ENCODE measurements at places on chromosomes 6 and 20. TPM values are rescaled to one million over a fixed set of nuclear protein-coding genes. Genes with fewer than 3 reads are reported as not detected.

Gene SOBP
- 1.5 TPM for total RNA-seq

Gene HTR1E
- total RNA-seq, result not detected

Gene HLA-DMB
- 1.3 TPM for total RNA-seq

Gene LTA
- total RNA-seq, result not detected

Gene PTPRT
- 0.10 TPM for total RNA-seq

DNA sequence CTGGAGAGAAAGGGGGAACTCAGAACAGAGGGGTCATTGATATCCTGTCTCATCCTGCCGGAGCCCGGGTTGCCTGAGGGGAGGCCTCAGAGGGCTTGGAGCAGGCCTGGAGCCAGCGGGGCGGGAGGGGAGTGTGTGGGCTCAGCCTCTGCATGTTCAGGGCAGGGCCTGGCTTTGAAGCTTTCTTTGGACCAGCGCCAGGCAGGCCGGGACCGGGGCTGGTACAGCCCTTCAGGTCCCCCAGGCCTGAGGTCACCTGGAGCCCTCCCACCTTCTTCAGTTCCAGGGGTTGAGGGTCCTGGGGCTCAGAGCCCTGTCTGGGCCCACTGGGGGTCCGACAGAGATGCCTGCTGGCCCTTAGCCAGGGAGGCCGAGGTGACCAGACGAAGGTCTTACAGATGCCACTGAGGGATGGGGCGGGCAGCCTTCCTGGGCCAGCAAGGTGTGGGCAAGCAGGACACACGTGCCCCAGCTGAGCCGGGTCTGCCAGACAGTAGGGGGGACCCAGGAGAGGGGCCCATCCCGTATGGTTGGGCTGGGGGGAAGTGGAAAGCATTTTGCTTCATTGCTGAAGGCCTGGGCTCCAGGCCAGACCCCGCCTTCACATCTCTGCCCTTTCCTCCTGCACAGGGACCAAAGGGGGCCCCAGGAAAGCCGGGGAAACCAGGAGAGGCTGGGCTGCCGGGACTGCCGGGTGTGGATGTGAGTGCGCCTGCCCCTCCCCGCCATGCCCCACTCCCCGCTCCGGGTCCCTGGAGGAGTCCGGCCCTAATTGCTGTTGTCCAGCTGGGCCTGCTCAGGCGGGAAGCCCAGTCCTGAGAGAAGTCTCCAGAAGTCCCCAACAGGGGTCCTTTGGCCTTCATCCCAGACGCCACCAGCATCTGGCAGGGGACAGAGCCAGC, 2.0 kb downstream of the COL9A3 start:
- no peak for DNase-seq
- no peak overlapping the region for H3K4me3 ChIP-seq
- no peaks in the 10 kb centered on the region for H3K36me3 ChIP-seq
- peaks cover 8% of the 10 kb centered on the region for H3K27me3 ChIP-seq

- no peak overlapping the region for H3K27ac ChIP-seq
- H3K36me3 ChIP-seq, result no peaks in the 10 kb centered on the region
- no peak for DNase-seq
Observed at GRCh38 chr6:3984494-3984893, 94.4 kb downstream of the FAM217A start.

DNA sequence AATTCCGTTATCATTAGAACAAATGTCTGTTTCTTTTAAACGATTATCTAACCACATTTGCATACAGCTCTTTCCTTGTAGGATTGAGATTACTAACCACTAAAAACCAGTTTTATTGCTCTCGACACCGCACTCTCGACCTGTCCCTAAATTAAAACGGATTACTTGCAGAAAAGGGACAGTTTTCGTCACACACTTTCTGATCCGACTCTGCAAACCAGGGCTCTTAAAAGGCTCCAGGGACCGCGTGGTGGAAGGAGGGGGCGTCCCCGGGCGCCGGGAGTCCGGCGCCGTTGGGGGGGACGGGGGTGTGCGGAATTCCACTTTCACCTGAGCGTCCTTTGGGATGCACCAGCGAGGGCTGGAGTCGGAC, 731 bp downstream of the MAK start:
- H3K36me3 ChIP-seq, result no peaks in the 10 kb centered on the region
- no peak for DNase-seq
- H3K27ac ChIP-seq, result peak overlapping the region; percentile 78
- H3K4me3 ChIP-seq, result peak overlapping the region; percentile 91
- peaks cover 2% of the 10 kb centered on the region for H3K4me1 ChIP-seq

GRCh38 chr20:61949714-61950640, 115.7 kb downstream of the TAF4 start:
- H3K27ac ChIP-seq, result no peak overlapping the region
- DNase-seq, result no peak
- no peaks in the 10 kb centered on the region for H3K27me3 ChIP-seq
- H3K4me3 ChIP-seq, result no peak overlapping the region
- H3K4me1 ChIP-seq, result no peaks in the 10 kb centered on the region
- peaks cover 9% of the 10 kb centered on the region for H3K36me3 ChIP-seq

DNA sequence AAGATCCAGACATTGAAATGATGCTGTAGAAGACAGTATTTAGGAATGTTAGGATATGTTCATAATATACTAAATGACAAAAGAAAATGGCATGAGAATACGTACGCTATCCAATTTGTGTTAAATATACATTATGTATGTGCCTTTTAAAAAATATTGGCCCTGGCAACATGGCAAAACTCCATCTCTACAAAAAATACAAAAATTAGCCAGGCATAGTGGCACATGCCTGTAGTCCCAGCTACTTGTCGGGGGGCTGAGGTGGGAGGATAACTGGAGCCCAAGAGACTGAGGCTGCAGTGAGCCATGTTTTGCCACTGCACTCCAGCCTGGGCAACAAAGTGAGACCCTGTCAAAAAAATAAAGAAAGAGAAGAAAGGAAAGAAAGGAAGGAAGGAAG, 155.7 kb downstream of the DOK5 start:
- no peaks in the 10 kb centered on the region for H3K36me3 ChIP-seq
- no peak overlapping the region for H3K27ac ChIP-seq
- no peak overlapping the region for H3K4me3 ChIP-seq
- DNase-seq, result no peak

- no peaks in the 10 kb centered on the region for H3K4me1 ChIP-seq
- no peak overlapping the region for H3K27ac ChIP-seq
- no peaks in the 10 kb centered on the region for H3K27me3 ChIP-seq
- no peaks in the 10 kb centered on the region for H3K36me3 ChIP-seq
- H3K4me3 ChIP-seq, result no peak overlapping the region
Observed at GRCh38 chr6:51495610-51496396, 591.6 kb downstream of the PKHD1 start.

DNA sequence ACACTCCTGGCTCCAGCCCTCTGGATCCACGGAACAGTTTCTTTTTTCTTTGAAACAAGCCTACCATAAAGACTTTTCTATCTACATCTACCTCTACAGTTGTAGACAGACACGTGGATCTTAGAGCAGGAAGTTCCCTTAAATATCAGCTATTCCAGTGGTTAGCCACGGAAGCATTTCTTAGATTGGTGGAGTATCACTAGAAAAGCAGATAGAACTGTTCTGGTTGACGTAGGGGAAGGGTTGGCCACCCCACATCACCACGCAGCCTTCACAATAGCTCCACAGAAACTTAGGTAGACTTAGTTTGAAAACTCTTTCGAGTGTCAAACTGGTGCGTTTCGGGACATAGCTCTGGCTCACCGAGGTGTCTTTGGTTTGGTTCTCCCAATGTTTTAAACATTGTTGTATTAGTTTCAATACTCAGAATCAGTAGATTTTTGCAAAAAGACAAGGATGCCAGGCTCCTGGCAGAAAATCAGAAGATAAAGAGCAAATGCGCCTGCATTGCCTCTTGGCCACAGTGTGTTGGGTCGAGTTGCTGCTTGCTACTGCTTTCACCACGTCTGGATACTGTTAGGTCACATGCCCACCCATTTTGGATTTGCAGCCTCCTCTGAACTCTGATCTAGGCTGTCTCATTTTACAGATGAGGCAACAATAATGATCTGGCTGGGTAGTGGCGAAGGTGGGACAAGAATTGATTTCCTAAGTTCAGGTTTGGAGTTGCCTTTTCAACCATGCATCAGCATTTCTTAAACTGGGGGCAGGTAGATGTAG, 71.5 kb upstream of the DTNBP1 start:
- no peak for DNase-seq
- no peaks in the 10 kb centered on the region for H3K36me3 ChIP-seq
- peaks cover 2% of the 10 kb centered on the region for H3K4me1 ChIP-seq
- H3K27me3 ChIP-seq, result no peaks in the 10 kb centered on the region

DNA sequence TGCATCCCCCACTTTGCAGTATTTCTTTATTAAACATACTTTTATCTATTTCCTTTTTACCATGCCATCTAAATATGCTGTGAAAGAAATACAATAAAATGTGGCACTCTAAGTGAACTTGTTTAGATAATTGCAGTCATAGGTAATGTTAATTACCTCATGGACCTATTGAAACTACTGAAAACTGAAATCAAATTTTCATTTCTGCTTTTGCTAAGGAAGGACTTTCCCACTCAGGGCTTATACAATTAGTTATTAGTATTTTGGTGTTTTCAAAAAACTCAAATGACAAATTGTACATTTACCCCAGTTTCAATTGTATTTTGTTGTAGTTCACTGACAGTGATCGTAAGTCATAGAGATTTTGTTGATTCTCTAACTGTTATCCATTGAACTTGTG, 88.4 kb downstream of the ID4 start:
- no peak overlapping the region for H3K4me3 ChIP-seq
- no peak overlapping the region for H3K27ac ChIP-seq
- H3K4me1 ChIP-seq, result no peaks in the 10 kb centered on the region
- no peaks in the 10 kb centered on the region for H3K27me3 ChIP-seq
- no peaks in the 10 kb centered on the region for H3K36me3 ChIP-seq

GRCh38 chr20:45053430-45054351, 47.2 kb downstream of the KCNS1 start:
- H3K27me3 ChIP-seq, result no peaks in the 10 kb centered on the region
- no peak for DNase-seq
- no peak overlapping the region for H3K4me3 ChIP-seq
- H3K36me3 ChIP-seq, result peaks cover 5% of the 10 kb centered on the region

DNA sequence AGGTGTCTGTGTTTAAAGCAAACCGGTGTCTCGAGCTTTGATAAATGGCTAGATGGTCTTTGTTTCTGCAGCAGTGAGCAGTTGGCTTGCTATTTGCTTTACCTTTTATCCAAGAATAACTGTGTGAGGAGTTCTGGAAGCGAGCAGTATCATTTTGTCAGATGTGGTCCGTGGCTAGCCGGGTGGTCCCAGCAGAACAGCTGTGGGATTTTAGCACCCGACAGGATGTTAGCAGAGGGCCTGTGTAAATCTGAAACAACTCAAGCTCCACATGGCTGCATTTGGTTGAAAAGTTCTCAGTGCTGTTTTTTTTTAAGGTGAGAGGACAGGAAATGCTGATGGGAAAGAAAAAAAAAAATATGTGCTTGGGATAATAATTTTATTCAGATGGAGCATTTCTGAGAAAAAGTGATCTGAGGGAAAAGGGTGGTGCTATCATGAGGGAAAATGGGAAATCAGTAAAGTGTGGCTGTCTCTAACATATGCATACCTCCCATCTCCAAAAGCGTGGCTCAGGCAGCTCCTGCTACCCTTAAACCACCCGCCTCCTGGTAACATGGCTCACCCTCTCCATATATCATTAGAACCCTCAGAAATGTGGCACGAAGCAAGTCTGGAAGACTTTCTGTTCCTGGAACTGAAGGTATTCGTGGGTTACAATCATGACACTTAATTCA, 215.4 kb downstream of the TSHZ2 start:
- no peaks in the 10 kb centered on the region for H3K36me3 ChIP-seq
- H3K4me1 ChIP-seq, result peaks cover 5% of the 10 kb centered on the region
- H3K27me3 ChIP-seq, result no peaks in the 10 kb centered on the region
- H3K27ac ChIP-seq, result no peak overlapping the region
- no peak for DNase-seq

GRCh38 chr6:74510878-74511277, 695.0 kb downstream of the COL12A1 start:
- no peak overlapping the region for H3K27ac ChIP-seq
- DNase-seq, result no peak
- H3K4me1 ChIP-seq, result no peaks in the 10 kb centered on the region
- no peaks in the 10 kb centered on the region for H3K36me3 ChIP-seq
- H3K27me3 ChIP-seq, result no peaks in the 10 kb centered on the region

DNA sequence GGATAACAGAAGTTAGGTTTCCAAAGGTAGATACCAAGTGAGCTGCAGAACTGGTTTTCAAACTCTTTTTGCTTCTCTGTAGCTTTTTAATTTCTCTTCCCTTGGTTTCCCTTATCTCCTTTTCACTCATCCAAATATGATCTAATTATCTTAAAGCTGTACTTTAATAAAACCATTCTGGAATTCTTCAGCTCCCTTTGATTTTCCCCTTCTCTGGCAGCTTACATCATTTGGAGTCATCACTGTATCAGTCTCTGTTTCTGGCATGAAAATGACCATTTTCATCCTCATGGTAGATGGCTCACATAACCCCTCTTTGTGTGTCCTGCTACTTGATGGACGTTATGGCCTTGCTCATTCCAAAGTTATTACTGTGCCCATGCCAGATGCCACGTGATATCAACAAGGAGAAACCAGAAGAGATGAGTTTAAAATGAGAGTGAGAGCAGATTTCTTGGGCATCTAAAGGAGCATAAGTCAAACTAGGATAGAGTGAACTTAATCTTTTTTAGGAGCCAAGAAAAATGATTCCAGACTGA, 620.2 kb downstream of the QKI start:
- no peaks in the 10 kb centered on the region for H3K4me1 ChIP-seq
- H3K4me3 ChIP-seq, result no peak overlapping the region
- no peaks in the 10 kb centered on the region for H3K27me3 ChIP-seq
- no peak for DNase-seq
- no peak overlapping the region for H3K27ac ChIP-seq

GRCh38 chr6:158322724-158323560, 10.7 kb downstream of the TULP4 start:
- no peak overlapping the region for H3K4me3 ChIP-seq
- DNase-seq, result no peak
- no peak overlapping the region for H3K27ac ChIP-seq
- H3K27me3 ChIP-seq, result no peaks in the 10 kb centered on the region
- no peaks in the 10 kb centered on the region for H3K36me3 ChIP-seq
- peaks cover 7% of the 10 kb centered on the region for H3K4me1 ChIP-seq

DNA sequence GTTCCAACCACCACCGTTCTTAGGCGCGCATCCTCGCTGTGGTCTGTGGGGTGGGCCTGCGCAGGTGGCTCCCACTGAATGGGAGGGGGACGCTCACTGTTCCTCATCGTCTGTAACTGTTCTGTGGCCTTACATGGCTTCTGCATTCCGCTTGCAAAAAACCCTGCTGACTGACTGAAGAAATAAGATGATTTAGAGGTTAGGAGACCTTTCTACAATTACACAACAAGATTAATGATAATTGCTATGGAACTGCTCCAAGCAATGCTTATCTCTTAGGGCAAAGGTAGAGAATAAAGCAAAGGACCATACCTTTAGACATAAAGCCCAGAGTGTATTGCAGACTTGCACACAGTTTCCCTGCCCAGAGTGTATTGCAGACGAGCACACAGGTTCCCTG, 14.4 kb upstream of the DACT2 start:
- H3K4me1 ChIP-seq, result peaks cover under 1% of the 10 kb centered on the region
- H3K4me3 ChIP-seq, result no peak overlapping the region
- no peak overlapping the region for H3K27ac ChIP-seq
- H3K36me3 ChIP-seq, result no peaks in the 10 kb centered on the region
- H3K27me3 ChIP-seq, result no peaks in the 10 kb centered on the region

GRCh38 chr20:664576-664975, 11.0 kb downstream of the SCRT2 start:
- peaks cover 8% of the 10 kb centered on the region for H3K36me3 ChIP-seq
- peak overlapping the region; percentile 51 for H3K4me3 ChIP-seq
- peaks cover 13% of the 10 kb centered on the region for H3K4me1 ChIP-seq
- H3K27ac ChIP-seq, result no peak overlapping the region

Data from endothelial cell (in vitro differentiated cells).